ENCODE measurements at places on chromosomes 5 and 9.

DNA sequence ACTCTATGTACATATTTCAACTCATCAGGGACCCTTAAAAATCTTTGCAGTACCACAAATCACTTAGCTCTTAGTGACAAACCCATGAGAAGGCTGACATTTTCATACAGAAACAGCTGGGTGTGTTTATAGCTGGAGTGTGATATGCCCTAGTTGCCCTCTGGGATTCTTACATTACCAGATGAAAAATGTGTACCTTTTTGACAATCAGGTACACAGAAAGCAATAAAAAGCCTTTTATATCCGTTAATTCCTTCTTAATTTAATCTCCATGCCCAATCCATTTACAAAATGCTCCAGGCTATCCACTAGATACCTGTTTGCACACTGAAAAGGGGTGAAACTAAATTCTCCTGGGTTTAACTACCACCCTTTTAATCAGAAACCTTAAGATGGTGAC, 222.9 kb downstream of the KIAA0825 start:
- DNase-seq = no peak

DNA sequence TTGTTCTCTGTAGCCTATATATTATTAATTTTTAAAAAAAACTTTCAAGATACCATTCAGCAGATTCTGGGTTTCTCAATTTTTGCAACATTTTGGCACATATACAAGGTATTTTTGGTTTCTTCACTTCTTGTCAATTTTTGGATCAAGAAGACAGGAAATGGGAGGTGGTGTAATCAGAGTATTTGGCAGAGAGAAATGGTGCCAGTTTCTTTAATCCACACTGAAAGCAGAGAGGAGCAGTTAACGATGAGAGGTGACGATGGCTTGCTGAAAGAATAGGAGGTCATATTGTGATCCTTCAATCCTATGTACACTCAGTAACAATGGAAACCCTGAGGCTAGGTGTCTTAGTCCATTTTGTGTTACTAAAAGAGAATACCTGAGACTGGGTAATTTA, 16.4 kb downstream of the NNT start:
- DNase-seq = no peak

DNA sequence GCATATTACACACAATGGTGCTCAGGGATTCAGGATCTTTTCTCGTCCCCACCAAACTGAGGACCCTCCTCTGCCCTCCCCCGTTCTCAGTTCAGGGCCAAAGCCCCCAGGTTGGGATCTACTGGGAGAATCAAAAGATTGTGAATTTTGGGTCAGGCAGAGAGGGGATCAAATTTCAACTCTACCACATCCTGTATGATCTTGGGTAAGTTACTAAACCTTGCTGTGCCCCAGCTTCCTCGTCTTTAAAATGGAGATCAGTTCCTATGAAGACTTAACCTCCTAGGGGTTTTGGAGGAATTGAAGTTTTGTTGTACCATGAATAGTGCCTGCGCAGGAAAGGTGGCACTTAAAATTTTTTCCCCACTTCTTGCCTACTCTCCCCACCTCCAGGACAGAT, 62.4 kb downstream of the RAI14 start:
- DNase-seq = no peak

- DNase-seq = no peak
Measured at GRCh38 chr5:178389026-178389729, 156.6 kb upstream of the PHYKPL start.

GRCh38 chr5:111933086-111933485, 176.1 kb upstream of the NREP start:
- no peak for DNase-seq

GRCh38 chr9:114830546-114830945, 24.7 kb upstream of the TNFSF15 start:
- no peak for DNase-seq

DNA sequence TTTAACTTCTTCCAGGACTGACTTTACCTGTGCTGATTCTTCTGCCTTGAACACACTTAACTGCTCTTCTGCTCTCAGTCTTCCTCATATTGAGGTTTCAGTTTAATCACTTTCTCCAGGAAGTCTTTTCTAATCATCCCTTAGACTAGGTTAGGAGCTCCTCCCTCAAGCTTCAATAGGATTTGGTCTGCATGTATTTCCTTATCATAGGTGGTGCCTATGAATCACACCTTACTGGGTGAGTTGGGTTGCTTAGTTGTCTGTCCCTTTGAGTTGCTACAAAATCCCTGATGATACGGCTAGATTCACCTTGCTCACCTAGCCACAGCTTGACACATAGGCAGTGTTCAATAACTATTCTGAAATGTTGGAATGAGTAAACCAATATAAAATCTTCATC, 164.4 kb downstream of the DNAH5 start:
- DNase-seq = no peak

- no peak for DNase-seq
Measured at GRCh38 chr5:79048437-79048836, 21.0 kb downstream of the DMGDH start.

- DNase-seq = no peak
Measured at GRCh38 chr9:79973627-79974026, 401.9 kb downstream of the TLE4 start.

DNA sequence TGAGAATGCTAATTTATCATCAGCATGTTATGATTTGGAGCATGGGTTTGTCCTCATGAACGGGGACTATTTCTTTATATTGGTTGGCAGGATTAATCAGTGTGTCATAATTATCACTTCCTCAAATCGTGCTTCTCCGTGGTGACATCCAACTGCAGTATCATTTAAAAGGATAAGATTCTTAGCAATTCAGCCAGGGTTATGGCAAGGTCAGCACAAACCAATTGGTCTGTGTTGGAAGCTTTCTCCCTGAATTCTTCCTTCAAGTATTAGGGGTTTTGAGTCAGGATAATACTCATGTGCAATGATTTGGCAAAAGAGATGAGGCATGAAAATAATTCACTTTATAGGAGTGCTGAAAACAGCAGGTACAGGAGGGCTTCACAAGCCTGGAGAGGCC, 5.5 kb upstream of the CAMLG start:
- no peak for DNase-seq

DNA sequence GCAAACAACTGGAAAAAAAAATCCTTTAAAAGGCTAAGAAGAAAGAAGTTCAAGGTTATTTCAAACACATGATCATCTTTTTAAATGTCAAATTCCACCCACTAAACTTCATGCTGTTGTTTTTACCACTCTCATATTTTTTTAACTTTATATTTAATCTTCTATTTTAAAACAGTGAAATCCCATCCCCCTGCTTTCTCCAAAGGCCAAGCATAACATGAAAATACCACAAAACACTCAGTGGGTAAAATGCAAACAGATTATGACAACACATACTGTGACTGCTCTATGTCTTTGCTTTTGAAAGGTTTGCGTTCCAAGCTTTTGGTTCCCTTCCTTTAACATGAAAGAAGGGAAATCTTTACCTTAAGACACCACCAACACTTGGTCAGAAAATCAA, 127.6 kb downstream of the SNCAIP start:
- no peak for DNase-seq

DNA sequence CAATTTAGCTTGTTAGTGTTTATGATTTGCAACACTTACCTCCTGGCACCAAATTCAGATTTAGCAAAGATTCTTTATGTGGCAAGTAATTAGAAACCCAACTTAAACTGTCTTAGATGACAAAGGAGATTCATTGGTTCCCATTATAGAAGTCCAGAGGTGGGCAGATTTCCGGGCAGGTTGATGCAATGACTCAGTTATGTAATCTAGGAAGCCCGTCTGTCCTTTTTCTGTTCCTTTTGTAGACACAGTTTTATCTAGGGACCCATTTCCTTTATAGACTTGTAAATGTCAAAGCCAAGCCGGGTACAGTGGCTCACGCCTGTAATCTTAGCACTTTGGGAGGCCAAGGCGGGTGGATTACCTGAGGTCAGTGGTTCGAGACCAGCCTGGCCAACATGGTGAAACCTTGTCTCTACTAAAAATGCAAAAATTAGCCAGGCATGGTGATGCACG, 20.3 kb upstream of the ANKRD33B start:
- no peak for DNase-seq

GRCh38 chr9:6759185-6759977, 1.6 kb downstream of the KDM4C start:
- DNase-seq = peak; percentile 72

- no peak for DNase-seq
Measured at GRCh38 chr9:73135394-73135793, 16.3 kb upstream of the ANXA1 start.

DNA sequence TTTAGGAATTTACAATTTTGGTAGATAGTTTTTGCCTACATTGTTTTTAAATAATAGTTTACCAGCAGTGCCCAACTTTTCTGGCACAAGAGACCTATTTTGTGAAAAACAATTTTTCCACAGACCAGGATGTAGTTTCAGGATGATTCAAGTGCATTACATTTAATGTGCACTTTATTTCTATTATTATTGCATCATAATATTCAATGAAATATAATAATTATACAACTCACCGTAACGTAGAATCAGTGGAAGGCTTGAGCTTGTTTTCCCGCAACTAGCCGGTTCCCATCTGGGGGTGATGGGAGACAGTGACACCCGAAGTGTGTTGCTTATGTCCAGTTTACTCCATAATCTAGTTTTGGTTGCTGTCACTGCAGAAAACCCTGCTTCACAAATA, 3.5 kb upstream of the HNRNPA0 start:
- DNase-seq = no peak
